Activated T-helper 1 cell treated with anti-CD3 and anti-CD28 coated beads, Interleukin-2, amount 50 U/mL, for 16 hours (primary cell): ENCODE measurements at places on chromosomes 11 and 22.

GRCh38 chr22:46053563-46054090 lies 76.7 kb upstream of the WNT7B start:
- no peak for DNase-seq

DNA sequence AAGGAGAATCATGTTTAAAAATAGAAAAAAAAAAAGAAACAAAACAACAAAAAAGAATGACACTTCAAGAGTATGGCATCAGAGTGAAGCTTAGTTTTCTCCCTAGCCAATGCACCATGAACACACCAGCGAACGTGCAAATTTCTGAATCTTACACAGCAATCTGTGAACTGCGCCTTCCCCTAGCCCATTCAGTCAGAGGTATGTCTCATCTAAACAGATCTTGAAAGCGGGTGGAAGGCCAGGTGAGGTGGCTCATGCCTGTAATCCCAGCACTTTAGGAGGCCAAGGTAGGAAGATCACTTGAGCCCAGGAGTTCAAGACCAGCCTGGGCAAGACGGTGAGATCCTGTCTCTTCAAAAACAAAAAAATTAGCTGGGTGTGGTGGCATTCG lies 113.1 kb downstream of the MICAL3 start:
- no peak for DNase-seq

GRCh38 chr11:78822931-78823423 lies 248.3 kb upstream of the NARS2 start:
- no peak for DNase-seq

DNA sequence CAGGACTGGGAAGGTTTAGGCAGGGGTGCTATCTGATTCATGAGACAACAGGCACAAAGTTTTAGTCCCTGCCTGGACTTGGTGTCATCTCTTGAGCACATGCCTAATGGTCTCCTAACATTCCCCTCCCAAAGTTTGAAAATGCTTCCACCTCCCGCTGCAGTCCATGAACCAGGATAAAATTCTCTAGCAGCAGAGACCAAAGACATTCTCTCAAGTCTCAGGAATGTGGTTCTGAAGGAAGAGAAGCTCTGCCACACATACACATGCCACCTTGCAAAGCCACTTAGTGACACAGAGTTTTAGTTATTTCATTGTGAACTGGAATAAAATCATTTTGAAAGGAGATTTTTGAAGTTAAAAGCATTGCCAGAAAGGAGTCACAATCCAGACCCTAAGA lies 15.5 kb downstream of the OR51B6 start:
- no peak for DNase-seq

- DNase-seq: no peak
Observed at GRCh38 chr11:46948378-46949131, 12.0 kb downstream of the CSTPP1 start.

GRCh38 chr11:57467508-57468157 lies 7.3 kb downstream of the RTN4RL2 start:
- no peak for DNase-seq

- DNase-seq: no peak
Observed at GRCh38 chr11:111776398-111777093, 10.4 kb upstream of the PPP2R1B start.

DNA sequence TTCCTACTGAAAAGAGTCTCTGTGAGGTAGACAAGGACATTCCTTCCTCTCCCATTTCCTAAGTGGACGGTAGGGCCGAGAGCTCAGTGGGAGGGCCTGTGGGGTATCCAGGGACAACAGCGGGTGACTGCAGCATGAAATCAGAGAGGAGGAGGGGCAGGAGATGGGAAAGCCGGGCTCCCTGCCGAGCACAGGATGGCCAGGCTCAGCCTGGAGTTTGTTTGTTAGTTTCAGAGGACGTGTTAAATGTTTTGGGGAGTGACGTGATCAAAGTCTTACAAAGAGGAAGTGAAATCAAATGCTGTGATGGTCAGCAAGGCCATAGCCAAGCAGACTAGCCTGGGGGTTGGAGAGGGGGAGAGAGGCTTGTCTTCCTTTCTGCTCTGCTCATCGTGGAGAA lies 152.7 kb downstream of the ADAMTS15 start:
- no peak for DNase-seq

DNA sequence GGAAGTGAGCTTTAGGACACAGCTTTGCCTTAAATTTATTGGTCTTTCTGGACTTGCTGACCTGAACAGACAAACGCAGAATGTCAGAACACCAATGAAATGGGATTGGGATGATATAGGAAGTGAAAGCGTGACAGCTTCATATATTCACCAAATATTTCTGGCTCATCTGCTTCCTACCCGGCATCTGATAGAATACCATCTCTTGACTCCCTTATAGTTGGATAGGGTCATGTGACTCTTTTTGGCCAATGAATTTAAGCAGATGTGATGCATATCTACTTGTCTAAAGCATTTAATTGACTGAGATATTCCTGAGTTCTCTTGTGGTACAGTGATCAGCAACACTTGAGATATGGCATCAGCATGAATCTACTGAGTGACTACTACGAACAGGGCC lies 2.5 kb upstream of the CAPRIN1 start:
- DNase-seq: no peak

DNA sequence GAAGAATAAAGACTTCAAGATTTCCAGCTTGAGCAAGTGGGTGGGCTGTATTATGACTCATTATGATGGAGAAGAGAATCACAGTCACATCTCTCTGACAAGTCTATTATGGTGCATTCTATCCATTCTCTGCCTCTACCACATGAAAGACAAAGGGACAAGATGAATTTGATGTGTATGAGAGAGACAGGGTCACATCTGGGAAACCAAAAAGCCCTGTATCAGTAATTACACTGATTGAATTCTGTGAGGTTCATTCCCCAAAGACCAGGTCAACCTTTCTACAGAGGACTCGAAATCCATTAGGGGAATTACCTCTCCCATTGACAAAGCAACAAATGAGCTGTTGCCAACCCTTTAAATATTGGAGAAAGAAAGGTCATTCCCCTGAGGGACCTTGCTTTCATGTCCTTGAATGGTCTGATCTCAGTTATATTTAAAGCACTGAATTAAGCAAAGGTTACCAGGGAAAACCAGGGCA lies 109.6 kb downstream of the USP35 start:
- DNase-seq: no peak

DNA sequence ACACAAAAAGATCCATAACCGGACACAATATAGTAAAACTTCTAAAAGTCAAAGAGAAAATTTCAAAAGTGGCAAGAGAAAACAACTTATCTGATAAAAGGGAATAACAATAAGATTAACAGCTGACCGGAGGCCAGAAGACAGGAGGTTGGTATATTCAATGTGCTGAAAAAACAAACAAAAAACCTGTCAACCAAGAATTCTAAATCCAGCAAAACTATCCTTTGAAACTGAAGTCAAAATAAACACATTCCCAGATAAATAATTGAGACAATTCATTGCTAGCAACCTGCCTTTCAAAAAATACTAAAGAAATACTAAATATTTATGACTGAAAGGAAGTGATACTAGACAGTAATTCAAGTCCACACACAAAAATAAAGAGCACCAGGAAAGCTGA lies 101.3 kb downstream of the RELT start:
- no peak for DNase-seq

DNA sequence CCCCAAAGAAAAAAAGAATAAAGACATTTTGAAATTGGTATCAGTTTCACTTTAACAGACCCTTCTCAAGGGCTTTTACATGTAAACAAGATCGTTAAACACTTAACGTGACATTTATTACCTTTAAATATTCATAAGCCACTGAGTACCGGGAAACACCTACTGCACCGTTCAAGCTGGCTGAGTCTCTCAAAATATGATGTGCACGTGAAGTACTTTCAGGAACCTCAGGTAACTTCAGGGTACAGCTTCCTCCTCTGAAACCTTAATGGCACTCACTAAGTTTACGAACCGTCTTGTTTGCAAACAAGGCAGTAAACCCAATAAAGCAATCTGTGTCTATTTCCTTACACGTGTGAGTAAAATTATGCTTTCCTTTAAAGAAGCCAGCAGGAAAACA lies 105.5 kb upstream of the TENM4 start:
- DNase-seq: no peak

- no peak for DNase-seq
Observed at GRCh38 chr11:126378763-126379162, 23.3 kb downstream of the ST3GAL4 start.

GRCh38 chr11:2547806-2548205 lies 103.0 kb downstream of the KCNQ1 start:
- DNase-seq: no peak

- no peak for DNase-seq
Observed at GRCh38 chr11:27716835-27717234, 16.6 kb upstream of the BDNF start.

GRCh38 chr11:119691020-119691666 lies 37.9 kb downstream of the NECTIN1 start:
- DNase-seq: no peak

GRCh38 chr22:19879992-19880785 lies 25.5 kb upstream of the GNB1L start:
- DNase-seq: peak; percentile 2

- DNase-seq: no peak
Observed at GRCh38 chr11:69771466-69771865, 3.7 kb downstream of the FGF4 start.

DNA sequence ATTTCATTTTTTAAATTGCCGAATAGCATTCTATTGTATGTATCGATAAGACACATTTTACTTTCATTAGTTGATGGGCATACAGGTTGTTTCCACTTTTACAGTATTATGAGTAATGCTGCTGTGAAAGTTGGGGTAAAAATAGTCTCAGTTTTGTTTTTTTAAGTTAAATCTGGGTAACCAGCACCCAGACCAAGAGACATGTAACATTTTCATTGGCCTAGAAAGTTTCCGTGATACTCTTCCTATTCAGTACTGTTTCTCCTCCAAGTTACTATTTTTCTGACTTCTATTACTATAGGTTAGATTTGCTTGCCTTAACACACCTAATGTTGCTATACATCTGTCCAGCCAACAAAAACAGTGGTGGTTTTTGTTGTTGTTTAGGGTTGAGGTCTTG lies 12.3 kb downstream of the IPO7 start:
- DNase-seq: no peak

- DNase-seq: no peak
Observed at GRCh38 chr22:31474743-31475142, 14.9 kb downstream of the EIF4ENIF1 start.
